ENCODE measurements at places on chromosomes 3 and 15. TPM values are rescaled to one million over a fixed set of nuclear protein-coding genes. Genes with fewer than 3 reads are reported as not detected.

The FGF12 gene
- total RNA-seq, result 0.09 TPM

The GOLGA6A gene
- not detected for total RNA-seq

The CCDC54 gene
- total RNA-seq, result not detected

The RHCG gene
- total RNA-seq, result not detected

The TGM4 gene
- total RNA-seq, result 0.17 TPM

The ABI3BP gene
- 6.8 TPM for total RNA-seq

The ABTB1 gene
- 13.4 TPM for total RNA-seq

The RAD51 gene
- 1.2 TPM for total RNA-seq

The GPX1 gene
- 296 TPM for total RNA-seq

The HES1 gene
- 4.3 TPM for total RNA-seq

The GABRA5 gene
- not detected for total RNA-seq

The SIDT1 gene
- not detected for total RNA-seq

The LRIG1 gene
- total RNA-seq, result 4.9 TPM

The MKRN2OS gene
- not detected for total RNA-seq

The STAB1 gene
- 1.4 TPM for total RNA-seq

The NME9 gene
- not detected for total RNA-seq

The ARNT2 gene
- total RNA-seq, result 22.0 TPM

The PRR20G gene
- total RNA-seq, result not detected

The CACNA1D gene
- total RNA-seq, result not detected

The SCN11A gene
- 0.12 TPM for total RNA-seq

The GOLGA8S gene
- not detected for total RNA-seq

The UCN2 gene
- 0.09 TPM for total RNA-seq

The PLCB2 gene
- total RNA-seq, result 0.23 TPM

The ADPGK gene
- 46.8 TPM for total RNA-seq

The SERPINI2 gene
- not detected for total RNA-seq

The ACTRT3 gene
- 6.5 TPM for total RNA-seq

The P2RY1 gene
- total RNA-seq, result 1.3 TPM

The ITIH3 gene
- total RNA-seq, result 10.7 TPM

The BCHE gene
- total RNA-seq, result 54.6 TPM

The AP3B2 gene
- 0.47 TPM for total RNA-seq

The MASP1 gene
- total RNA-seq, result 1.7 TPM

The MYLK gene
- total RNA-seq, result 7.3 TPM

The RBSN gene
- 14.6 TPM for total RNA-seq

The EPHA3 gene
- total RNA-seq, result 1.9 TPM

The PCLAF gene
- total RNA-seq, result 3.5 TPM

Data from pericardium fibroblast (primary cell).